Sigmoid colon (tissue), 7 donors: ENCODE measurements at places on chromosomes 2 and 18.
A peak's percentile ranks its signal among the peaks of the same experiment; 100 is the strongest.

DNA sequence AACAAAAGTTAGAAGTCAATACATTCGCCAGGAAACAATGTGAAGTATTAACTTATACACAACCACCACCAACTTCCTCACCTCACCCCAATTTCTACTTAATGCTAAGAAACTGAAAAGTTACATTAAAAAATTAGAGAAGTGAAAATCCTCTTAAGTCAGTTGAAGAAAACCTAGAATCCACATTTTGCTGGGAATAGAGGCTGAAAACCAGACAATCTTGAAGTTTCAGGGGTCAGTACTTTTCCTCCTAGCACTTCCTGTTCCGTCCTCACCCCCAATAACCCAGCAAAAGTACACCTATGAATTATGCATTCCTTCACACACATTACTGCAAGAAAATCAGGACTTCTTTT is 6.3 kb downstream of the YES1 start:
- DNase-seq: no peak

- DNase-seq: no peak
These were observed 32.8 kb downstream of the TACR1 start for GRCh38 chr2:75166491-75166890.

- no peak for DNase-seq
These were observed 483 bp upstream of the FHL2 start for GRCh38 chr2:105399207-105399861.

- DNase-seq: no peak
These were observed 96.8 kb downstream of the DNAH6 start for GRCh38 chr2:84613082-84613481.

- no peak for DNase-seq
These were observed 24.9 kb upstream of the COL5A2 start for GRCh38 chr2:189204322-189204941.

- DNase-seq: no peak
These were observed 80.8 kb downstream of the EHD3 start for GRCh38 chr2:31314761-31315160.

DNA sequence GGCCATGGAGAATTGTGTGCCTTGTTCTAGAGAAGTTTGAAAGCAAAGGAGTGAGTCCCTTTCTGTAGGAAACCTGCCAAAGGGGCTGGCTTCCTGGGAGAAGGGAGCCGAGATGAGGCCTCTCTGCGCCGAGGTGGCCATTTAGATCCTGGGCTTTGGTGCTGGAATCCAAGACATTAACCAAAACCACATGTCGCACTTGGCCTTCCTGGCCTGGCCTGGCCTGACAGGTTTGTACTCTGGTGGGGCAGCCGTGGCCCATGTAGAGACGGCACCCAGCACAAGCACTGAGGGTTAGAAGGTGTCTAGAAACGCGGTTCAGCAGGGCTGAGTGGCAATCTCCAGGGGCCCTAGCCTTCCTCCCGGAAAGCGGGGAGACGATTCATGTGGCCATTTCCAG is 7.1 kb downstream of the CNNM3 start:
- DNase-seq: no peak

DNA sequence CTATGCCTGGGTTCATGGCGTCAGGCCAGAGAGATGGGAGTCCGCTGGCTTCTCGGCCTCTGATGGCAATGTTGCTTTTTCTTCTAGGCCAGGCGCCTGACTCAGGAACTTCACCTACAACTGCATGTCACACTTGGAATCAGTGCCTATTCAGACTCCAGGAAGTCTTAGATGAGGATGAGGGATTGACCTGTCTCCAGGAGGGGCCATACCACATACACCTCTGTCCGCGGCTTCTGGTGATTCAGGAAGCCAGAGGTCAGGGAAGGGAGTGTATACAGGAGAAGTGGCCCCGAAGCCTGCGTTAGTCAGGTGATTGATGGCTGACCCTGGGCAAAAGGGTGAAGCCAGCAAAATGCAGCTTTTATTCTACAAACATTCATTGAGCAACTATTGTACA is 109.1 kb upstream of the RMDN2 start:
- no peak for DNase-seq

- DNase-seq: no peak
These were observed 7.8 kb downstream of the MTHFD2 start for GRCh38 chr2:74206180-74206688.

DNA sequence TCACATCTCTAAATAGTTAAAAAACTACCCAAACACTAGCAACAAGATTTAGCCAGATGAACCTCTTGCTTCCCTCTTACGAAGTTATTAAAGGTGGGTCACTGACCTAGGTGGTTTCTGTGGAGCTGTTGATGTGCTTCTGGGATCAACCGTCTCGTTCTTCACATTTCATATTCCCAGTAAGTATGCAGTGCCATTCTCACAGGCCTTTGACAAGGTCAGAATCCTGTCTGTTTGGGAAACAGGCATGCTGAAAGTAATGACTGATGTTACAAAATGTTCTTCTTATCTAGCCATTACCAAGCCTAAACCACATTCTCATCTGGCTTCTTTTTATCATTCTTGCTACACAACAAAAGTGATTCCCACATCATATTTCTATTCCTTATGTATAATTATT is 70.3 kb downstream of the WDR7 start:
- DNase-seq: no peak

GRCh38 chr2:190941571-190941970 is 61.0 kb downstream of the GLS start:
- DNase-seq: no peak

DNA sequence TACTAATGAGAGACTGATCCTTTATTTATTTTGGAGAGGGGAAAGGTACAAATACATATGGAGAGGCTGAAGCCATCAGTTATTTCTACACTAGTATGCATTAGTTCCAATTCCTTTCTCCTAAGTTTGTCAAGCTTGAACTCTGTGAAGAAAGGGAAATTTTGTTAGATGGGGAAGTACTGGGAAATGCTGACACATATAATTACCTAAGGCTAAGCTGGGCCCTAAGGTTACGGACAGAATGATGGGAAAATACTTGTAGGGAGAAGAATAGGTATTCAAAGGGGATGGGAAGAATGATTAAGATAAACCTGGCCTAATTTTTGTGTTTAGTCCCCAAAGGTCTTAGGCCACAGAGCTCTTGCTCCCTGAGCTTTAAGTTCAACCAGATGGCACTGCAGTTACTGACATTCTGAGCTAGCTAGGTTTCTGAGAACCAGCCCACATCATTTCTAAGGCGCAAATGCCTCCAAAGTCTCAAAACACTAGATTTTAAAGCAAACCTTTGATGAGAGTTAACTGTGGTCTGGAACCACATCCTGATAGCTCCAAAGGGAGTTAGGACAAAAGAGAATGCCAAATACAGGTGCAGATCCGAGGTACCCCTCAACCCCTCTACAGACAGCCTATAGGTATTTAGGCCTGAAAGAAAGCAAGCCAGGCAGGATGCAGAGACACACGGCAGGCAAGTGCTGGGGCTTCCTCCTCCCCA is 2.7 kb downstream of the TMEM163 start:
- DNase-seq: no peak

- DNase-seq: no peak
These were observed 16.4 kb downstream of the DYNAP start for GRCh38 chr18:54607213-54608027.

- no peak for DNase-seq
These were observed 74.0 kb downstream of the UNC80 start for GRCh38 chr2:209845666-209846065.

DNA sequence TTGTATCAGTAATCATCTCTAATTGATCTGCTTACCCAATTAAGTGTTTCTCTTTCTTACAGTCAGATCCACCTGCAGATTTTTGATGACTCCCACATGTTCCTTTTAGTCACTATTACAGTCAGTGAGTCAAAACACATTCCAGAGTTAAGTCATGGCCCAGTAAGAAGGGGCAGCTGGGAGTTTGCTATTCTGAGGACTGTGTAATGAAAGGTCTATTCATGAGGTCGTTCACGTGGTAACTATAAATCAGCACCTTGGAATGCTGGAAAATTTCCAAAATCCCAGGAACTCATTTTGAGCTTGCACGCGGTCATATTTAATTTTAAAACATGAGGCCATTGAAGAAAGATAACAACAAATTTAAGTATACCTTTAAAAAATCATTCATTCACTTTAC is 252.5 kb downstream of the XIRP2 start:
- no peak for DNase-seq

DNA sequence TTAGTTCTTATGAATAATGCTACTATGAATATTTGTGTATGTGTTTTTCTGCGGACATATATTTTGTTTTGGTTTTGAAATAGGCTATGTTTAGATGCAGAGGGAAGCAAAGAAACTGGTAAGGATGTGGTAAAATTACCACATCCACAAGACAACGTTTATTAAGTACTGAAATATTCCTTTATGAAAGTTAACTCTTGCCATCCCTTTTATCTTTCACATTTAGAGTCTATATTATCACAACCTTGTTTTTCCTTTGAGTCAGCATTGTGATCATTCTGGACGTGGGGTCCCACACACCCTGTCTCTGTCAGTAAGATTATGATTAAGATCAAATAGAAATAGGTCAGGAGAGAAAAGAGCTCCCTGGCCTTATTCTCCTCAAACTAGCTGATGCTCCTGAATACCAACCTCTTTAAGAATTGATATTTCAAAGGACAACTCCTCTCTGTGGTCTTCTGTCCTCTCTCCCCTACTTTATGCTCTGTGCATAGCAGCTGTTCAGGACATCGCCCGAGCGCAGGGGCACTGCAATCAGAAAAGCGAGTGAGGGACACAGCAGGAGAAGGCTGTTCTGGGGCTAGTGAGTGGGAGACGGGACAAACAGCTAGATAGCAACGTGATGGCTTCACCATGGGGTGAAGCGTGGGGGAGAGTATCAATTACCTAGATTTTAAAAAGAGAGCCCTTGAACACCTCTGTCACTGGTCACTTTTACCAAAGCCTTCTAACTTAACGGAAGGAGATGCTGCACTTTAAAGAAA is 12.2 kb downstream of the METAP1D start:
- DNase-seq: no peak

DNA sequence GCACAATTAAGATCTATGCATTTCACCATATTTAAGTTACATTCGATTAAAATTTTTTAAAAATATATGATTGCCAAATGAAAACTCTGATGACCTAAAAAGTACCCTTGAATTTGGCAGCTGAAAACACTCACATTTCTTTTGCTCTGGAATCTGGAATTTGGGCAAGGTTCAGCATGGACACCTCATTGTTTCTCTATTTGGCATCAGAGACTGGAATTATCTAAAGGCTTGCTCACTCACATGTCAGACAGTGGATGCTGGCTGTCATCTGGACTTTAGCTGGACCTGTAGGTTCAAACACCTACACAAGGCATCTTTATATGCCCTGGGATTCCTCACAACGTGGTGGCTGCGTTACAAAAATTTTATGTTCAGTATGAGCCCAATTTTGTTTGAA is 16.1 kb downstream of the MBOAT2 start:
- DNase-seq: no peak

DNA sequence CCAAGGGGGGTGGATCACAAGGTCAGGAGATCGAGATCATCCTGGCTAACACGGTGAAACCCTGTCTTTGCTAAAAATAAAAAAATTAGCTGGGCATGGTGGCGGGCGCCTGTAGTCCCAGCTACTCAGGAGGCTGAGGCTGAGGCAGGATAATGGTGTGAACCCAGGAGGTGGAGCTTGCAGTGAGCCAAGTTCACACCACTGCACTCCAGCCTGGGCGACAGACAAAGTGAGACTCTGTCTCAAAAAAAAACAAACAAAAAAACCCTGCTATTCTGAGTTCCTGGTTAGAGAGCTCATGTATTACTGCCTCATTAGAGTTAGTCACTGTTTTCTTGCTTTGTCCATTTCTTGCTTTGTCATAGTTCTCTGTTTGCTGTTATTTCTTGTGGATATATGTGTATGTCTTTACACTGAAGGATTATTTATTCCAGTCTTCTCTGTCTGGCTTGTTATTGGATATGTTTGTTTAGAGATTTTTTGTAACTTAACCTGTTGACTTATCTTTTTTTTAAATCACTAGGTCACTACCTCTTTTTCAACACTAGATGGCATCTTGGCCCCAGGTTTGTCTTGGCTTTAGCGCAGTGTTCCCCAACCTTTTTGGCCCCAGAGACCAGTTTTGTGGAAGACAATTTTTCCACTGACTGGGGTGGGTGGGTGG is 17.0 kb downstream of the TTLL4 start:
- no peak for DNase-seq

GRCh38 chr18:3248062-3248657 is 559 bp downstream of the MYL12A start:
- peak; percentile 78 for DNase-seq

DNA sequence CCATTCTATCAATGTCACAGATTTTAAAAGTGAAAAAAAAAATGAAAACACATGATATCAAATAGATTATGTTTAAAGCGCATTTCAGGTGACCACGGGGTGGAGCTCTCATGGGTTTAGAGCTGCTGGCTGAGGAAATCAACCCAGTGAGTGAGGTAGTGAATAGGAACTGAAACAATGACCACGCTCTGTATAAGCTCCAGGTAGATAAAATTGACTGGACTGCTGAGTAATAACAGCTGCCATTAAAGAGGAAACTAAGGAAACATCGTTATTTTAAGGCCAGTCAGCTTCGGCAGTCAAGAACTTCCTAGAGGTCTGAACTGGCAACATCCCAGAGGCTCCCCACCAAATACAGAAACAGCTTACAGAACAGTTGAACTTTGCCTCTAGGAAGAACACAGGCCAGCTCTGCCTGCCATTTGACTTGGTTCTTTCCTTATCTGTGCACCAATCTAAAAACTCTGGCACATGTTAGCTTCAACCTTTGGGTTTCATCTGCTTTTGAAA is 185.9 kb downstream of the PDE1A start:
- DNase-seq: peak; percentile 65

- DNase-seq: no peak
These were observed 45.6 kb upstream of the PCBP1 start for GRCh38 chr2:70041663-70042062.

GRCh38 chr2:1974397-1974796 is 230.1 kb upstream of the PXDN start:
- DNase-seq: peak; percentile 11

DNA sequence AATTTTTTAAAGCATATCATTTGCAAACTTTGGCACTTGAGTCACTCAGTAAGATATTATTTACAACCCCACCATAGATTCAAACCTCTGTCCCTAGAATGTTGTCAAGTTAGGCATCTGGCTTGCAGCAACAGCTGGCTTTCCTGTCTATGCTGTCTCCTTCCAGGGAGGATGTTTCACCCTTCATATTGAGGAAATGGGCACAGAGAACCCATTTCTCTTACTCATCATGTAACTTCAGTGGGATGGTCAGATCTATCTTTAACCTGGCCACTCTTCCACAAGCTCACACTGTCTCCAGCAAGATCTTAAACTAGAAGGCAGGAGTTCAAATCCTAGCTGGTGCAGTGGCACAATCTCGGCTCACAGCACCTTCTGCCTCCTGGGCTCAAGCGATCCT is 15.8 kb downstream of the LCT start:
- DNase-seq: no peak

GRCh38 chr2:57218206-57218605 is 828.4 kb upstream of the VRK2 start:
- DNase-seq: no peak
